ENCODE measurements at places on chromosomes 6 and 20.
A peak's percentile ranks its signal among the peaks of the same experiment; 100 is the strongest.

GRCh38 chr20:11246251-11246775 lies 572.5 kb upstream of the JAG1 start:
- no peak for DNase-seq

- no peak for DNase-seq
Observed at GRCh38 chr20:40006168-40006860, 682.7 kb downstream of the MAFB start.

DNA sequence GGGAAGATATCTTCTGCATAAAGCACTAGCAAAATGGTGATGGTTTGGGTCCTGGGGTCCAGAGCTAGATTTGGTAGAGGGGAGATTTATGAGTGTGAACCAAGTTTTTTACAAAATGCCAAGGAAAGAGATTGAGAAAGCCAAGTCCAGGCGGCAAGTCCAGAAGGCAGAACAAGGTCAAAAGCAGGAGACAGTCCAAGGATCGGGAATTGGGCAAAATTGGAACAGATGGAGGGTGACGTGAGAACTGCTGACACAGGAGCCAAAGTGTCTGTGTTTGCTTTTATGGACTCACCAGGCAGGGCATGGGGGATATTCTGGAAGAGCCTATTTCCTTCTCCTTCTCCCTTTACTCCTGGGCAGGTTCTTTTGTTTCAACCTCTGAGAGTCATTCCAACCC lies 4.1 kb downstream of the NHLRC1 start:
- no peak for DNase-seq

DNA sequence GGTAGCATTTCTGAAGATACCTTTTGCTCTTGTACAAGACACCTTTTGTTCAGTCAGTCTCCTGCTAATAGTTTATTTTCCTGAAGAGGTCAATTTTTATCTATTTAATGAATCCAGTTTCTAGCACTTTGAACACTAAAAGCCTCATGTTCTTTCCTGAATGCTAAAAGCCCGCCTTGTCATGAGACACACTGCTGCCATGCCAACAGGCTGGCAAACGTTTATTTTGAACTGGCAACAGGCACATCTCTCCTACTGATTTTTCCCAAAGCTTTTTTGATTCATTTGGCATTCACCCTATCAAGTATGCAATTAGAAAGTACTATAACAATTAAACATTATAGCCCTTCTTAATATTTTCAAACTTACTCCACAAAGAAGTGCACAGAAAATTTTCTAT lies 421.2 kb upstream of the EYS start:
- no peak for DNase-seq

DNA sequence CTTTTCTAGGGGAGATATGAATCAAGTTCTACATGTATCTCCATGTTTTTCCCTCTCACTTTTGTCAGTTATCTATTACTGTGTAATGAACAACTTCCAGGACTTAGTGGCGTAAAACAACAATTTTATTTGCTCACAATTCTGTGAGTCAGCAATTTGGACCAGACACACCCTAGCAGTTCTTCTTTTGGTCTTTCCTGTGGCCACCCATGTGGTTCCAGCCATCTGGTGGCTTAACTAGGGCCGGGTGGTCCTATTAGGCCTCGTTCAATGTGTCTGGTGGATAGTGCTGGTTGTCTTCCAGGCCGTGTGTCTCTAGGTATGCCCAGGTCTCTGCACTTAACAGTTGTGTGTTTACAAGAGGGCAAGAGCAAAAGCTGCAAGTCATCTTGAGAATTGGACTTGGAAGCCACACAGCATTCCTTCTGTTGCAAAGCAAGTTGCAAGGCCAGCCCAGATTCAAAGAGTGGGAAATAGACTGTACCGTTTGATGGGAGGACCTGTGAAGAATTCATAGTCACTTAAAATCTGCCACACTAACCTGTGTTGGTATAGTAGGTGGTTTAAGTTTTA lies 20.8 kb upstream of the SLC35D3 start:
- DNase-seq: no peak

GRCh38 chr6:43261198-43261597 lies 17.9 kb downstream of the TTBK1 start:
- no peak for DNase-seq

- no peak for DNase-seq
Observed at GRCh38 chr20:41408156-41408794, 41.7 kb upstream of the EMILIN3 start.

- no peak for DNase-seq
Observed at GRCh38 chr6:154092326-154092962, 53.4 kb downstream of the OPRM1 start.

- no peak for DNase-seq
Observed at GRCh38 chr6:84967965-84968364, 203.6 kb upstream of the TBX18 start.

GRCh38 chr20:33803921-33804337 lies 7.2 kb upstream of the CHMP4B start:
- no peak for DNase-seq

- no peak for DNase-seq
Observed at GRCh38 chr20:62293111-62293784, 9.5 kb upstream of the ADRM1 start.

DNA sequence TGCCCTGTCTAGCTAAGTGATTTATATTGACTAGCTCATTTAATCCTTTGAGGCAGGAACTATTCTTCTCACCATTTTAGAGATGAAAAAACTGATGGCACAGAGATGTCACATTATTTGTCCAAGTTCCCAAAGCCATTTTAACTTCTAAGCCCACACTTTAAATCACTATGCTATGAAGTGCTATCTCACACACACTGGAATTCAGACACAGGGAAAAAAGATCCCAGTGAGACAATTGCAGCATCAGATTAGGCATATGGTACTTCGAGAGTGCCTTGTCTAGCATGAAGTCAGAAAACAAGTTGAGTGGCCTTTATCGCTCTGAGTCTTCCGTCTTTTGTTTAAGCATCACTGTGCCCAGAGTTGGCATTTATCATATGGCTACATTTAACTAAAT lies 54.1 kb upstream of the PDE7B start:
- no peak for DNase-seq

- DNase-seq: no peak
Observed at GRCh38 chr6:122887941-122888340, 98.9 kb downstream of the SMPDL3A start.

GRCh38 chr6:34358389-34358905 lies 34.0 kb downstream of the NUDT3 start:
- no peak for DNase-seq

DNA sequence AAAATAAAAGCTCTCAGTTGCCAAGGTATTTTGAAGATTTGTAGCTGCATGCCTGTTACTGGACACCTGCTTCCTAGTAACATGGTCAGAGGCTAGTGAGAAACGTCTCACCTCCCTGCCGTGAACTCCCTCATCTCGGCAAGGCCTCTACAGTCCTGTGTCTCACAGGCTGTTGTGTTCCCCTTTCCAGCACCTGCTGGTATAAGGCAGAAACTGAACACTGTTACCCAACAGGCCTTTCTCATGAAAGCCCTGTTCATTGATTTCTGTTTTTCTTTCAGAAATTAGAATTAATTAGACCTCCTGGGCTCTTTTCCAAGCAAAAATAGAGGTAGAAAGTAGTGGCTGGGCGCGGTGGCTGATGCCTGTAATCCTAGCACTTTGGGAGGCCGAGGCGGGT lies 17.6 kb upstream of the SRSF3 start:
- no peak for DNase-seq

- no peak for DNase-seq
Observed at GRCh38 chr6:21026576-21027273, 492.5 kb downstream of the CDKAL1 start.

DNA sequence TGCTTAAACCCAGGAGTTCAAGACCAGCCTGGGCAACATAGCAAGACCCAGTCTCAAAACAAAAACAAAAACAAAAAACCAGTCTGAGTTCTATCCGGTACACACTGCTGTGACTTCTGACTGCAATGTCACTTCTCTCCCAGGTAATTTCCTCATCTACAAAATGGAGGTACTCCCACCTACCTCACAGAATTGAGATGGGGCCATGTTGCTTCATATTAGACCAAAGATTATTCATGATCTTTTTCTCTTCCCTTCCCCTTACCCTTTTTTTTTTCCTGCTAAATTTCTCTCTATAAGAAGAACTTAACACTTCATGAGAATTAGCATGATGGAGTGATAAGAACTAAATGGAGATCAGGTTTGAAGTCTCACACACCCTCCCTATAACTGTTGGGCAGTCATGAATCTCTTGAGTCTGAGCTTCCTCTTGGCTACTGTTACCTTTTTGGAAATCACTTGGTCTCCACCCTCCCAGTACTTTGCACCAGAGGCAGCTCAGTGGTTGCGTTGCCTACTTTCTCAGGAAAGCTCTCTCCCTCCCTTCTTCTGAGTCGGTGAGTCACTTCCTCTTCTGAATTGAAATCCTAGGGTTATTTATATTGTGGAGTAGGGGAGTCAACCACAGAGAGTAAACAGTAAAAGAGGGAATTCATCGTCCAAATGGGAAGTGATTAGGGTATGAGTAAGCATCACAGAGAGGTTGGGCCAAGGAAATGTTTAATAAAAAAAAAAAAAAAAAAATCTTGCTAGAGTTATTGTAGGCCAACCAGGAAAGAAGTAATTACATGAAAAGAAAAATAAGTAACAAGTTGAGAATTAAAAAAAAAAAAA lies 59.9 kb upstream of the MAP7 start:
- DNase-seq: no peak

DNA sequence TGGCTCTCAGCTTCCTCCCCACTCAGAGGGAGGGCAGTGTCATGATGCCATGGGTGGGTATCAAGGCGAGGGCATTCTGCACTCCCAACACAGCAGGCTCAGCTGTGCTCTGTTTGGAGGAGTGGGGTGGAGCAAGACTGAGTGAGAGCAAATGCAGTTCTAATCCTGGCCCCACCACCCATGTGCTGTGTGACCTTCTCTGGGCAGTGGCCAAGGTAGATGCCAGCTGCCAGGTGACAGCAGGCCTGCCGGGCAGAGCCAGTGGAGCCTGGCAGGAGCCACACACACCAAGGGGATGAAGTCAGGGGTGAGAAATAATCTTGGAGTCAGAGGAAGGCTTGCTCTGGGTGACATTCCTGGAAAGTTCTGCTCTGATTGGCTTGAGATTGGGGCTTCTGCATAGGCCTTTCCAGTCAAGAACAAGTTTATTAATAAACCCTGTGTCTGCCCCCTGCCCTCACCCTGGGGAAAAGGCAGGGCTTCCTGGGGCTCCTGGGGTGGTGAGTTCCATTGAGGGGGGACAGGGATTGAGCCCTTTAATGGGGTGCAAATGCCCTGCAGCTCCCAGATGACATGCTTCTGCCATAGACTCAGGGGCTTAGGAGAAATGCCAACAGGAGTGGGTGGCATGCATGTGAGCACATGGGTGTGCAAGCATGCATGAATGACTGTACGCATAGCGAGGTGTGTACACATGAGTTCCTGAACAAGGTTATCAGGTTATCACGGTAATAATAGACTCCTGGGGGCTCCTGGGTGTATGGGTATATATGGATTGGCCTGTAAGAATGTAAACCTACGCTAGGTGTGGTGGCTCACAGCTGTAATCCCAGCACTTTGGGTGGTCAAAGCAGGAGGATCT lies 134.2 kb downstream of the MRPL14 start:
- DNase-seq: no peak

- DNase-seq: peak; percentile 30
Observed at GRCh38 chr6:16762268-16762549, 949 bp upstream of the ATXN1 start.

DNA sequence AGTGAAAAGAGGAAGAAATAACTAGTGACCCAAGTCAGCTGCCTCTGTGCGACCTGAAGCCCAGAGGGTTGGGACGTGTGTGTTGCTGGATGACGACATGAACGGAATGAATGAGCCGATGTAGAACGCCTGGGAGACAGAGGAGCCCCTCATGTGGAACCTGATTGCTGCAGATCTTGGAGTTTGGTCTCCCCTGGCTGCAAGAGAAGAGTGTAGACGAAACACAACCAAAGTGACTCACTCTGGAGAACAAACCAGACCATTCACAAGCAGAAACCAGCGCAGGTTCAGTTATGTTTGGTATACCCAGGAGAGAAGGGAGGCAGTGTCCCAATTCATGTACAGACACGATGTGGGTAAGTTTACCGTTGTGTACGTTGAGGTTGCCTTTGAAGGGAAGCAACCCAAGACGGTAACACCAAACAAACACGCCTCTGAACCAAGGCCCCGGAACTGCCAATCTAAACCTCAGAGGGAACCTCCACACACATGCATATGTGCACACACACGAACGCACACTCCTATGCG lies 265.9 kb downstream of the BMP7 start:
- no peak for DNase-seq

GRCh38 chr6:138529478-138529877 lies 30.2 kb upstream of the NHSL1 start:
- DNase-seq: no peak

- DNase-seq: peak; percentile 70
Observed at GRCh38 chr6:422433-423054, 31.0 kb downstream of the IRF4 start.

DNA sequence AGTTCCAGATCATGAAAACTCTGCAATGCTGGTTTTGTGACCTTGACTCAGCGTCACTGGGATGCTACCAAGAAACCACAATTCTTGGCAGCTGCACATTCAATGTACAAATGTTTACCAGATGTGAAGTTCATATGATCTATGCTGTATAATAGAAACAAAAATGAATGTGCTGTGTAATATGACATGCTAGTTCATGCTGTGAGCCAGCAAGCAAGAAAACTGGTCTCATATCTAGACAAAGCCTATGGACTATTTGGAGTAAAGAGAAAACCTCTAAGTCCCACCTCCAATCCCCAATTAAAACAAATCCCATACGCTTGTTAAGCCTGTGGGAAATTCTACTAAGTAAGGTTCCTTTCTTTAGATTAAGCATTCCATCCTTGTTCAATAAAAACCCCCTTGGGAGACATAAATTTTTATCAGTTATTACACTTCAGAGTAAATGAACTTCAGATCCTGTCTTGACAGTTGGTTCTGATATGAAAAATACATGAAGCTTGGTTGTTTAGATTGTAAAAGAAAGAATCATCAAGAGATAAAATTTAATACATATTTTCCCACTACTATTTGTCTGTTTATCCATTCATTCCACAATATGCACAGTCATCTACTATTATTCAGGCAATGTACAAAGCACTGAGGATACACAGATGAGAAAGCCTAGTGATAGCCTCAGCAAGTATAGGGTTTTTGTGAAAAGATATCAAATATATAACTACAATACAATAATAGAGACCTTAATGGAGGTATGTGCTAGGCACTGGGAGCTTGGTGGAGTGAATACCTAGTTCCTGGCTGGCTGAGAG lies 20.1 kb downstream of the COL21A1 start:
- no peak for DNase-seq

DNA sequence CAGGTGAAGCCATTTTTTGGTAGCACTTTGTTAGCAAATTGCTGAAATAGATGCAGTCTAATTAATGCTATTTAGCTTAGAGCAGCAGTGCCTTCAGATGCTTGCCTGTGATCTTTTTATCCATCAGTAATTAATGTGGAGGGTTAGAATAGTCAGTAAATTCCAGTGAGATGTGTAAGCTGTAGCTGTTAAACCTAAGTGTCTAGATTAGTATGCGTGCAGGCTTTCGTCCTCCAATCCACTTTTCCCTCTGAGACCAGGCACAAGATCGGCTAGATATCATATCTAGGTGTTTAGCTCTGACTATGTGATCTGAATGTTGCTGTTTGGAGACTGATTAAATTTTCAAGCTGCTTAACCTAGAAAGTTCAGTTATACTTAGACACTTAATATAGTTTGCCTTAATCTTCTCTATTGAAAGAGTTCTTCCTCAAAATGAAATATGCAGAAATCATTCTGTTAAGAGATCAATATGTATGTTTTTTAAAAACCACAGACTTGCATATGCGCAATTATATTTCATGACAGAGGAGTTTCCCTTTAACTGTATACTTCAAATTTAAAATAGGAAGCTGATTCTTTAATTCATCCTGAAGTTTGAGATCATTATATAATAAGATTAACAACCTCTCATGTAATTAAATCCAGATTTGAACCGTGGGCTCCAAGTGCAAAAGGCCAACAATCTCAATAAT lies 41.2 kb downstream of the XRN2 start:
- DNase-seq: no peak

GRCh38 chr6:105740946-105741645 lies 338.2 kb upstream of the PREP start:
- DNase-seq: no peak
